ENCODE measurements at places on chromosomes 6 and 20.

DNA sequence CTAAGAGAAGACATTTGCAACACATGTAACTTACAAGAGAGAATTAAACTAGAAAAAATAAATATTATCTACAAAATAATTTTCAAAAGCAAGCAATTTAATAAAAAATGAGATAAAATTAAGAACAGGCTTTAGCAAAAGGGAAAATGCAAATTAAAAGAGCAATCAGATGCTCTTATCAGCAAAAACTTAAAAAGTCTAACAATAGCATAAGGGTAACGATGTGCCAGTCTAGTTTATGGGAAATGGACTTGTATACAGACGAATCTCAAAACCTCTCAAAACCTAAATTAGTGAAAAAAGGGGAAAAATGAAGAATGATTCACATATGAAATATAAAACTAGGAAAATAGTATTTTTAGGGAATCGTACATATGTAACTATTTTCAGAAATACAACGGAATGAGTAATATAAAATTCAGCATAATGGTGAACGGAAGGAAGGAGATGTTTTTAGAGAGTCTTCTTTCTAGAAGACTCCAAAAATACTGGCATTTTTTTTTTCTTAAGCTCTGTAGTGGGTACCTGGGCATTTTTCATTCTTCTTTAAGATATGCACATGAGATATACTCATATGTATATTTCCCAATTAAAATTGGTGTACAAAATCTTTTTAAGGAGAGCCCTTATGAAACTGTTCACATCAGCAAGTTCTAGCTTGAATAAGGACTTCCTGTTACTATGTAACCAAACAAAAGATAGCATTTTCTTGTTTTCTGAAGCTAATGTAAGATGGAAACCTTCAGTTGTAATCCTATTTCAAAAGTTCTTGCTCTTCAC is 927 bp upstream of the MANEA start:
- no peak for DNase-seq

DNA sequence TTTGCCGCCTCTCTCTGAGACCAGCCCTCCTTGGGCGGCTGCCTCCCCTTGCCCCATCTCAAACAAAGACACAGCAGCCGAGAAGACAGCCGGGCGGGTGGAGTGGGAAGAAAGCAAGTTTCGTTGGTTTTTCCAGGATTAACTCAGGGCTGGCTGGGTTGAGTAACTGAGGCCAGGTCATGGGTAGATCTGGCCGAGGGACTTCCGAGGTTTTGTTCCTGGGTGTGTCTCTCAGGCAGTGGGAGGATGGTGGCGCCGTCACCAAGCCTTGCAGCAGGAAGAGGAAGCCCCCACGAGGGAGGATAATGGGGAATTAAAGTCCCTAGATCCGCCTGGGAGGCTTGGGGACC is 167.2 kb downstream of the TTLL2 start:
- DNase-seq: no peak

GRCh38 chr6:45854149-45854742 is 161.4 kb downstream of the CLIC5 start:
- DNase-seq: no peak

- DNase-seq: peak; percentile 12
These were observed 1.6 kb upstream of the ATXN1 start for GRCh38 chr6:16762550-16763477.

DNA sequence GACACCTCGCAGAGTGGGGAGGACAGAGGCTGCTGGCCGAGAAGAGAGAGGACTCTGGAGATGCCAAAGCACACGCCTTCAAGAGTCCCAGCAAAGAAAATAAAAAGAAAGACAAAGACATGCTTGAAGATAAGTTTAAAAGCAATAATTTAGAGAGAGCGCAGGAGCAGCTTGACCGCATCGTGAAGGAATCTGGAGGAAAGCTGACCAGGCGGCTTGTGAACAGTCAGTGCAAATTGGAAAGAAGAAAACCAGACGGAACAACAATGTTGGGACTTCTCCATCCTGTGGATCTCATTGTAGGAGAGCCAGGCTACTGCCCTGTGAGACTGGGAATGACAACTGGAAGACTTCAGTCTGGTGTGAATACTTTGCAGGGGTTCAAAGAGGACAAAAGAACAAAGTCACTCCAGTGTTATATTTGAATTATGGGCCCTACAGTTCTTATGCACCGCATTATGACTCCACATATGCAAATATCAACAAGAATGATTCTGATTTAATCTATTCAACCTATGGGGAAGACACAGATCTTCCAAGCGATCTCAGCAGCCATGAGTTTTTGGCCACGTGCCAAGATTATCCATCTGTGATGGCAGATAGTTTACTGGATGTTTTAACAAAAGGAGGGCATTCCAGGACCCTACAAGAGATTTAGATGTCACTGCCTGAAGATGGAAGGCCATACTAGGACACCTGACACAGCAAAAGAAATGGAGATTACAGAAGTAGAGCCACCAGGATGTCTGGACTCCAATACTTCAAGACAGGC is 52.2 kb downstream of the REV3L start:
- DNase-seq: no peak

- DNase-seq: no peak
These were observed 39.7 kb upstream of the LRFN2 start for GRCh38 chr6:40626886-40627285.

DNA sequence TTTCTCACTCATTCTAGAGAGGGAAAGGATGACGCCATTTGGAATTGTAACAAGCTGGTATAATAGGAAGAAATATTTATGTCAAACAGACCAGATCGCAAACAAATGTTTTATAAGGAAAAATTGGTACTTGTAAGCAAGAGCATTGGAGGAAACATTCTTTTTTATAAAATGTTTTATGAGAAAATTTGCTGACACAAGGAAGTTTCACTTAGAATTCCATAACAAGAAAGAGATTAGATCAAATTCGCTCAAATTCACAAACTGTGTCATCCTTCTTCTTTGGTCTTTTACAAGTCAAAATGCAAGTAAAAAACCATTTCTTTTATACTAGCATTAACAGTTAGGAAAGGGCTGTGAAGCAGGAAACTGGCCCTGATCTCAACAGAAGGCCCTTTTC is 179.9 kb downstream of the TRDN start:
- DNase-seq: no peak

GRCh38 chr6:113936093-113936934 is 34.6 kb downstream of the HDAC2 start:
- DNase-seq: peak; percentile 63

GRCh38 chr20:57659517-57660180 is 39.4 kb upstream of the ZBP1 start:
- DNase-seq: no peak

- DNase-seq: no peak
These were observed 52.0 kb upstream of the FANCE start for GRCh38 chr6:35400111-35400510.

DNA sequence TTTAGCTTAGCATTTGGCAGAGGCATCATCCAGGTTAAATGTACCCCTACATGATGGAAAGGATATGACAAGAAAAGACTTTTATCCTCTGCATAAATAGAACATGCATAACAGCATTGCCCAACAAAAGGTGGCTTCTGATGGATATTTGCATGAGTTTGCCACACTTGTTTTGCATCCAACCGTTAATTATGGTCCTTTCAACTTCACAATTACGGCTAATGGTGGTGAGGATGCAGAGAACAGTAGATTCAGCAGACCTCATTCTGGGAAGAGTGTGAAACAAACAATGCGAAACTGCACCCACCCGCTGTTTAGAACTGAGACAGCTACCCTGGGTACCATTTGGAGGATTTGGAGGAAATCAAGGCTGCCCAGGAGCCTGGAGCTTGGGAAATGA is 690.9 kb upstream of the CHD6 start:
- no peak for DNase-seq

DNA sequence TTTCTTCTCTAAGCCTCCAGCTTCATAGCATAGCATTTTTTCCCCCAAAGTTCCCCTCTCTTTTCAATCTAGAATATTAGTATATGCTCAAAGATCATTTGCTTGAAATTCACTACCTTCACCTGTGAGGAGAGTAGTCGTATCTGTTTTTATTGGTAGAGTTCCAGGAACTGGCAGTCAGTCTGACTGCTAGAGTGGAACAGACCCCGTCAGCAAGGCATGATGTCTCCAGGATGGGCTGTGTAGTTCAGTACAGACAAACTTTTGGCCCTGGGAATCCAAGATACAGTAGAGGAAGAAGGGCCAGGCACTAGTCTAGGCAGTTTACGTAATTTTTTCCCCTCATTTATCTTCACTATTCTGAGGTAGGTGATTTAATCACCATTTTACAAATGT is 29.1 kb downstream of the RALY start:
- no peak for DNase-seq

DNA sequence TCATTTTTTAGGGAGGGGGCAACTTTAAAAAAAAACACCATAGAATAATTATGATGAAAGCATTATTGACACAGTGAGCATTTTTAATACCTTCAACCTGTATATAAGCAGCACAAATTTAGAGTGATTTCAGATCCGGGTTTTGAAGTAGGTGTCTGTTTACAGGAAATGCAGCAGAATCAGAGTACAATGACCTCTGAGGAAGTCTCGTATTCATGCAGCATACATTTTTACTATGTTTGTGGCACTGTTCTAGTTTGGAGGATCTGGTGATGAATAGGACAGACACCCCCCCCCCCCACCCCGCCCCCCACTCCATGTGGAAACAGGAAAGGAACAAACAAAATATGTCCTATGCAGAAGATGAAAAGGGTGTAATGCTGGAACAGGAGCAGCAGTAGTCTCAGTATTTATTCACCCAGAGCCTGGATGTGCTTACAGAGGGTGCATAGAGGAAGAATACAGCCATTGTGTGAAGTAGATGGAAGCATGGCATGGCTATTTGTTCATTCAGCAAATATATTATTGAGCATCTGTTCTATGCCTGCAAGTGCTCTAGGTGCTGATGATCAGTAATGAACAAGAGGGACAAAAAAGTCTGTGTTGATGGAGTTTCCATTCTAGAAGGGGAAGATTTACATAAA is 19.7 kb downstream of the VAPB start:
- DNase-seq: no peak

GRCh38 chr6:139114746-139115145 is 20.1 kb upstream of the HECA start:
- no peak for DNase-seq

DNA sequence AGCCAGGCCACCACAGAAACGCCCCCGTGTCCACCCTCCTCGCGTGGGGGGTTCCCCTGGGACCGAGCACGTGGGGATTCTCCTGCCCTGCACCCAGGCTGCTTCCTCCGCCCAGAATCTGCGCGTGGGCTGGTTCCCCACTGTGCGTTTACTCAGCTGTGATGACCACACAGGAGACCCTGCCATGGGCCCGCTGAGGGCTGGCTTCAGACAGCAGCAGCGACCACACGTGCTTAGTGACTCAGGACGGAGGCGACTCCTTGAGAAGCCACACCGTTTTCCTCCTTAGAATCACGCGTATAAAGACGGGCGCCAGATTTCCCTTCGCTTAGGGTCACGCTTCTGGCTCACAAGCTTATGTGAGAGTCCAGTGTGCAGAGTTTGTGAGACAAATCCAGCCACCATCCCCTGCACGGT is 63.9 kb upstream of the PDE10A start:
- DNase-seq: no peak

- DNase-seq: peak; percentile 8
These were observed 2.0 kb upstream of the MICA start for GRCh38 chr6:31401403-31401802.

DNA sequence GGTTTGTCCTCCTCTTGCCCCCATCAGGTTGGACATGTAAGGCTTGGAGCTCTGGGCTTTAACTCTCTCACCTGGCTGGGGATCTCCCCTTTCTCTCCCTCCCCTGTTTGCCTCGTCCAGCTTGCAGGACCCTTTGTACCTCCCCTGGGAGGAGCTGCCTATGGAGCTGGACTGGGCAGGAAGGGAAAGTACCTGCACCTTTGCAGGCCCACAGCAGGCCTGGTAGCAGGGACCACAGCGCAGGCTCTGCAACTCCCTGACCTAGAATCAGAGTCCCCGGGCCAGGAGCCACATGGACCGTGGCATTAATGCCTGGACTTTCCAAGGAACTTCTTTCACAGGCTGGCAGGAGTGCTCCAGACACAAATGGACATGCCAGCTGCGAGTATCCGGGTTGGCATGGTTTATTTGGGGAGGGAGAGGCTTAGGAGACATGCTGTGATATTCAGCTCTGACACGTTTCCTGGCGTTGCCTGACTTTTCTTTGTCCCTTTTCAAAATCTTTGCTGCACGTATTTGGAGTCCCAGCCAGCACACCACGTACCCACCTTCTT is 268.5 kb upstream of the EXOC2 start:
- DNase-seq: no peak

- DNase-seq: no peak
These were observed 164.9 kb downstream of the ARHGAP18 start for GRCh38 chr6:129544892-129545612.

DNA sequence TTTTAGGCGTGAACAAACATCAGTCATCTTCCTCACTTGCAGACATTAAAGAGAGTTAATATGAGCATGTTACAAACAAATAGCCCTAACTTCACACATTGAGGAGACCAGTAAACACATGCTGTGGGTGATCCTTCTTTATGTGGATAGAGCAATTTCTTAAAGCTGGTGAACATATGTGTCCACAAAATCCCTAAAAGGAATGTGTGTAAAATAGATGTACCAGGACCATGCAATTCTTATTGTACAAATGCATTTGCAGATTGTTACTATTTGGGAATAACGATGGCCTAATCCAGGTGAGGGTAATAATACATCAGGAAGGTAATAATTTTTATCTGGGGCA is 228.9 kb downstream of the ALDH8A1 start:
- no peak for DNase-seq

GRCh38 chr6:46925563-46926253 is 4.0 kb upstream of the ADGRF5 start:
- DNase-seq: no peak

- no peak for DNase-seq
These were observed 752.2 kb upstream of the MARCKS start for GRCh38 chr6:113104951-113105350.

- DNase-seq: no peak
These were observed 69.4 kb downstream of the TENT5A start for GRCh38 chr6:81682858-81683620.

GRCh38 chr20:40663991-40664880 is 24.8 kb downstream of the MAFB start:
- no peak for DNase-seq

DNA sequence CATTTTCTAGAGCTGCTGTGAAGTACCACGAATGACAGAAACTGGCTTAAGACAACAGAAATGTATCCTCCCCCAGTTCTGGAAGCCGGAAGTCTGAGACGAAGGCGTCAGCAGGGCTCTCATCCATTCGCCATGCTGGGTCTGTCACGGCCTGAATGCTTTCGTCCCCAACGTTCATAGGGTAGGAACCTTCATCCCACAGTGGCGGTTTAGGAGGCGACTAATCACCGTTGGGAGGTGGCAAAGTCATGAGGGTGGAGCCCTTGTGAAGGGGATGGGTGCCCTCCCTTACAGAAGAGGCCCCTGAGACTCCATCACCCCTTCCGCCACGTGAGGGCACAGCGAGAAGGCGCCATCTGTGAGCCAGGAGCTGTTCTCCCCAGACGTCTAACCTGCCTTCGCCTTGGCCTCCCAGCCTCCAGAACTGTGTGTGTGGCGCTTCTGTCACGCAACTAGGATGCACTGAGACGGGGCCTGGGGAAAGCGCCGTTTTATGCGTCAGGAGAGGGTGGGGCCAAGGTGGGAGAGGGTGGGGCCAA is 250.3 kb downstream of the TTLL2 start:
- no peak for DNase-seq
